ENCODE measurements at places on chromosomes 4 and X.

DNA sequence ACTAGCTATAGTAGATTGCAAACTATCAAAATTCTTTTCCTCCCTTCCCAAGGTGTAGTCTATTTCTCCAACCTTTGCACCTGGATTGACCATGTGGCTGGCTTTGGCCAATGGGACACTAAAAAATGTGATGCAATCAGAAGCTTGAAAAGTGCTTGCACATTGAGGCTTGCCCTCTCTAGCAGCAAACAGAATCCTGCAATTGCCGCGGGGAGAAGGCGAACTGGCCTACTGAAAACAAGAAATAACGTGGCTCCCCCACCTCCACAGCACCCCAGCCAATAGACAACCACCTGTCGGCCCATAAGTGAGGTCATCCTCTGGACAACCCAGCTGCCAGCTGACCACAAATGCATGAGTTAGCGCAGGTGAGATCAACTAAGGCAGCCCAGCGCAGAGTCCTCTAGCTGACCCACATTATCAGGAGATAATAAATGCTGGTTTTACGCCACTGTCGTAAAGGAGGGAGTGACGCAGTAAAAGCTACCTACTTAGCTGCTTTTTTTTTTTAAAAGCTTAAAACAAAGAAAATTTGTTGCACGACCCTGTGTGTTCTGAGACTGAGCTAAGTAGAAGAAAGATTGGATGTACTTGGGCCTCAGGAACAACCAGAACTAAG, 95.2 kb downstream of the GK start:
- no peak for DNase-seq

DNA sequence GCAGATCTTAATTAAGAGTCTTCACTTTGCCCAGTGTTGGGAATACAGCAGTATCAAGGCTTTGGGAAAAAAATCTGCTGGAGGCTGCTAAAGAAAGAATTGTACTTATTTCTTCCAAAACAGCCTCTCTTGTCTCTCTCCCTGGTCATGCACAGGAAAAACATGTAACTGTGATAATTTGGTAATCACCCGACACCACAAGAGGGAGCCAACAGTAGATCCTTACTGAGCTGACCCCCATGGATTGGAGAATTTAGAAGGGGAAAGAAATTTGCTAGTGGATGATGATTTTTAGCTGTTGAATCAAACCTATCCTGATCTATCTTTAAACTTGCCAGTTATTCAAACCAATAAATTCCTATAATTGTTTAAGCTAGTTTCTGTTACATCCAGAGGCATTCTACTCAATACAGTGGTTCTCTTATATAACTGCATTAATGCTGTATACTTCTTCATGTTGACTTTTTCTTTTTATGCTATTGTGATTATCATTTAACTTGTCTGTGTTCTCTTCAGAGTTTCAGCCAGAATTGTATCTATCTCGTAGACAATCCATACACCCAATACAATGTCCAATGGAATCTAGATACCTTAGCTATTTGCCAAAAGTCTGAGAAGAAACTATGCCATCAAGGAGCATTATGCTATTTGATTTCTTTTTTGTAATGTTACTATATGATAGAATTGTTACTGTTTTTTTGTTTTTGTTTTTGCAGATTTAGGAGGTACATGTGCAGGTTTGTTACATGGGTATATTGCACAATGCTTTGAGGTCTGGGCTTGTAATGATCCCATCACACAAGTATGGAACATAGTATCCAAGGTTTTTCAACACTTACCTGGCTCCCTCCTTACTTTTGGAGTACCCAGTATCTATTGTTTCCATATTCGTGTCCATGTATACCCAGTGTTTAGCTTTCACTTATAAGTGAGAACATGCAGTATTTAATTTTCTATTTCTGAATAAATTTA, 31.3 kb upstream of the ARHGEF38 start:
- DNase-seq = peak; percentile 46

DNA sequence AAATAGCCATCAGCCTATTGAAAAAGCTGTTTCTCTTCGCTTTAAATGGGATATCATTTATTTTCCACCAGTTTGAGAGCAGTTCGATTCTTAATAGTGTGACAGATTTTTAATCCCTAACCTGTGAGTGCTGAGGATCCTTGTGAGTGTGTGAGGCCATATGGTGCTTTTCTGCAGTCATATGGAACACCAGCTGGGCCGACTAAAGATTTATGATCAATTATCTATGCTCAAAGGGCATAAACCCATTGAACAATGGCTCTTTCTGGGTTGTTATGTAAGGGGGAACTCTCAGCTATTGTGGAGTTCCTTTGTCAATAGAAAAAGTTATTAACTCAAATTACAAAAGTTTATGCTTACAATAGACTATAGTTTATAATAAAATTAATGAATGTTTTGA, 1003.6 kb downstream of the FAT4 start:
- no peak for DNase-seq

GRCh38 chr4:102174719-102175189, 170.5 kb downstream of the SLC39A8 start:
- DNase-seq = peak; percentile 11

GRCh38 chrX:139194571-139195280, 335.8 kb upstream of the F9 start:
- no peak for DNase-seq

DNA sequence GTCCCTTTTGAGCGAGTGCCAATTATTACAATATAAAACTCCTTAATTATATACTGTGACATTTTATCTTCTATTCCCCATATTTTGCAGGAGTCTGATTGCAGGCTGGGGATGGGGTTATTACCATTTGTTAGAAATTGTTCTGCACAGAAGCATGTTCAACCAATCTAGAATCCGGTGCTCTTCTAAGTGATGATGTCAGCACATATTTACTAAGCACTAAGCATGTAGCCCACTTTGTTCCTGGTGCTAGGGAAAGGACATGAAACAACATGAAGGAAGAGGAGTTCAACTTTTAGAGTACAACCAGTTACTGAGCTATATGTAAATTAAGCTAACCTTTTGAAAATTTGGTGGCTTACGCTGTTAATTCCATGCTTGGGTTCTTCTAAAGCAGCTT, 52.8 kb upstream of the IL1RAPL2 start:
- no peak for DNase-seq

DNA sequence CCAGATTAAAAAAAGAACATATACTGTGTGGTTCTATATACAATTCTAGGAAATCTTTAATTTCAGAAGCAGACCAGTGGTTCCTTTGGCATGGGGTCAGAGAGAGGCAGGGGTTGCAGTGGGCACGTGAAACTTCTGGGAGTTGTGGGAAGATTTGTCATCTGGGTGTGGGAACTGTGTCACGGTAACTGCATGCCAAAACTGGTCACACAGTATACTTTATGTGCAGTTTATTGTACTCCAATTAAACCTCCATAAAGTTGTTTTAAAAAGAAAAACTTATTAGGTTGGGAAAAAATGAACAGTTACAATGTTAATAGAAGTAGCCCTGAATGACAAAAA, 26.7 kb upstream of the STS start:
- no peak for DNase-seq

GRCh38 chrX:133085785-133086184, 11.1 kb downstream of the USP26 start:
- no peak for DNase-seq

DNA sequence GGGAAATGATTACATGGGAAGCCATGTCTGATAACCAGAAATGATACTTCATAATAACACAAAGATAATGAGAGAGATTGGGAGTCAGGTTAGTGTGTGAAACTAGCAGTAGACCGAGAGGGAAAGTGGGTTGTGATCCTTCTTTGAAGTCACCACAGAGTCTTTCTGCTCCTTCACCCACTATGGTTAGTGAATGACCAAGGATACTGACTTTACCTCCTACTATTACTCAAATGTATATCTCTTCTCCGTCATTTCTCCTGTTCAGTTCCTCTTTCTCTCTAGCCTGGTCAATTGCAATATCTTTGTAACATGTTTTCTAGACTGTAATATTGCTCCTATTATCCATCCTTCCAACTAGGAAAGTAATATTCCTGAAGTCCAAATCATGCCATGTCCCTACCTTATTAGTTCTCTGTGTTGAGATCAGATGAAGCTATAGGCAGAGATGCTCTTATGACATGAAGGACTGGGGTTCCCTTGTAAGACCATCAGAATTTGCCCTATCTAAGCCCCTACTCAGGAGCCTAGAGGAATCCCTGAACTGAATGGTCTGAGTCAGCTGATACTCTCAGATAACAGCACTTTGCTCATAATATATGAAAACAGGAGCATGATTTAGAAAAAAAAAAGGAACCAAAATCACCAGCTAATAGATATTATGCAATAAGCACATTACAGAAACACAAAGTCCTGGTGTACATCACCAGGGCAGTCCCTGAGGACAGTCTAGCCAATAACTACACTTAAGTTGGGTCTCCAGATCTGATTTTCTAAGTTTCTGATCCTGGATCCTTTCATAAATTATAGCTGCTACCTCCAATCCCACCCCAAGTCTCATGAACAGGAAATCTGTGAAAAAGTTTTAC, 81.2 kb downstream of the SHROOM3 start:
- DNase-seq = no peak

DNA sequence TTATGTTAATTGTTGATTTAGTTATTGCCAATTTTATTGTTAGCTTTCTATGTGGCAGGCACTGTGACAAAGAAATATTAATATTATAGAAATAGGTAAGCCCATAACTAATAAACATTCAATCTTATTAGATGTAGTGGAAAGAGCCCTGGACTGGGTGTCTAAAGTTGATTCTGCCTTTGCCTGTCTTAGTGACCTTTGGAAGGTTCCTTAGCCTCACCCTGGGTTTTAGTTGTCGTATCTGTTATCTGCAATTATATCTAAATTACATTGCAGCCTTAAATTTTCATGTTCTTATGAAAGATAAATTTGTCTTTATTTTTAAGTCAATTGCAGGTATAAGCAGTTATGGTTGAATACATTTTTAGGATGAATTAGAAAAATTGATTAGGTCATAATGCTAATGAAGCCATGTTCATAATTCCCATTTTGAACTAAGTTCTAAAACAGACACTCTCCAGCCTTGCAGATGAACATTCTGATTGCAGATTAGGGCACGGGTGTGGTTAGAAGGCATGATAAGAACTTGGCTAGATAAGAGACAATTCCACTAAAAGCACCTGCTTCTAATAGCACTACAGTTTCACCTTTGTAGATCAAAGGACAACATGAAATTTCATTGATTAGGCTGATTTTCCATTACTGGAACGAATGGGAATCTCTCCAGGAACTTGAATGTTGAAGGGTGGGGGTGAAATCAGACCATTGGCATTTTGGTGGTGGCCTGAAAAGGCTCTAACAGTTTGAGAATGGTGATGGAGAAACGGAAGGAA, 17.3 kb upstream of the ENPEP start:
- no peak for DNase-seq

GRCh38 chrX:38768079-38768478, 33.2 kb upstream of the MID1IP1 start:
- peak; percentile 32 for DNase-seq

DNA sequence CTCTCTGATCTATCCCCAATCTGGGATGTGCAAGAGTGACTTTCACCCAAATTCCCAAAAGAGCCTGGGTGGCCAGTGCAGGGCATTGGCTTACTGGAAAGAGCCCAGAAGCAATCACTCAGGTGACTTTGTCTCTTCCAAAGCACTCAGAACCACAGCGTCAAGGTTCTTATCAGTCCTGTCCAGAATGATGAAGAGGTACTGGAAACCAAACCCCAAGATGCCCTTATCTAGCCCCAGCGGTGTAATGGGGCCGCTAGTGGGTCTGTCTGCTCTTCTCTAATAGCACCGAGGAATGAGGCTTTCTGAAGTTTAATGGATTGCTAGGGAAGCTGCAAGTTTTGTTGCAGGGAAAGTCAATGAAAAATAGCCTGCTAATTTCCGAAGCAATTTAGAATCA, 21.6 kb downstream of the CLNK start:
- no peak for DNase-seq

DNA sequence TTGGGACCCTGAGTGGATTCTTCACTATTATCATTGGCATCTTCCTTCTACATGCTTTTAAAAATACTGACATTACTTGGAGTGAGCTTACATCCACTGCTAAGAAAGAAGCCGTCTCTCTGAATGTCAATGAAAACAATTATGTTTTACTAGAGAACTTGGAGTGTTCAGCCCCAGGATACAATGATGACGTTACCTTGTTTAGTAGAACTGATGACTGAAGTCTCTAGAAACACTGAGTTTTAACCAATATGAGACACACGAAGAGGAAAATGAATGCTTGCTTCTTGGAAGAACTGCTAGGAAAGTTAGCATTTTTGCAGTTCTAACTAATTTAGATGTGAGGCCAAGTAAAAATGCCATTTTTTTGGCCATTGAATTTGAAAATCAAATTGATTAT, 19.4 kb downstream of the NIPAL1 start:
- no peak for DNase-seq

- no peak for DNase-seq
Observed at GRCh38 chr4:118683513-118683912, 1.7 kb upstream of the METTL14 start.

DNA sequence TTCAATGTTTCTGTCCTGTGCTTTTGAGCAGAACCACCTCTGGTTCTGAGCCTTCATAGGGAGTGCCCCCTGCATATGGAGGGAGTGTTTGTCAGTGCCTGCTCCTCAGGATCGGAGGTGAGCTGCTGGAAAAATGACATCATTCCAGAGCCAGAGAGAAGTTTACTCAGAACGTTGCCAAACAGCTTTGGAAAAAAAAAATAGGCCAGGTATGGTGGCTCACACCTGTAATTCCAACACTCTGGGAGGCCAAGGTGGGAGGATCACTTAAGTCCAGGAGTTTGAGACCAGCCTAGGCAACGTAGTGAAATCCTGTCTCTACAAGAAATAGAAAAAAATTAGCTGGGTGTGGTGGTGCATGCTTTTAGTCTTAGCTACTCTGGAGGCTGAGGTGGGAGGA, 27.2 kb upstream of the PDLIM3 start:
- no peak for DNase-seq

GRCh38 chr4:69718396-69719271, 41.8 kb downstream of the SULT1B1 start:
- peak; percentile 31 for DNase-seq

All from fibroblast of skin of scalp (primary cell).